ENCODE measurements at places on chromosomes 1 and 21.
A peak's percentile ranks its signal among the peaks of the same experiment; 100 is the strongest.

- no peak for DNase-seq
Measured at GRCh38 chr21:27078915-27079314, 112.0 kb upstream of the ADAMTS5 start.

DNA sequence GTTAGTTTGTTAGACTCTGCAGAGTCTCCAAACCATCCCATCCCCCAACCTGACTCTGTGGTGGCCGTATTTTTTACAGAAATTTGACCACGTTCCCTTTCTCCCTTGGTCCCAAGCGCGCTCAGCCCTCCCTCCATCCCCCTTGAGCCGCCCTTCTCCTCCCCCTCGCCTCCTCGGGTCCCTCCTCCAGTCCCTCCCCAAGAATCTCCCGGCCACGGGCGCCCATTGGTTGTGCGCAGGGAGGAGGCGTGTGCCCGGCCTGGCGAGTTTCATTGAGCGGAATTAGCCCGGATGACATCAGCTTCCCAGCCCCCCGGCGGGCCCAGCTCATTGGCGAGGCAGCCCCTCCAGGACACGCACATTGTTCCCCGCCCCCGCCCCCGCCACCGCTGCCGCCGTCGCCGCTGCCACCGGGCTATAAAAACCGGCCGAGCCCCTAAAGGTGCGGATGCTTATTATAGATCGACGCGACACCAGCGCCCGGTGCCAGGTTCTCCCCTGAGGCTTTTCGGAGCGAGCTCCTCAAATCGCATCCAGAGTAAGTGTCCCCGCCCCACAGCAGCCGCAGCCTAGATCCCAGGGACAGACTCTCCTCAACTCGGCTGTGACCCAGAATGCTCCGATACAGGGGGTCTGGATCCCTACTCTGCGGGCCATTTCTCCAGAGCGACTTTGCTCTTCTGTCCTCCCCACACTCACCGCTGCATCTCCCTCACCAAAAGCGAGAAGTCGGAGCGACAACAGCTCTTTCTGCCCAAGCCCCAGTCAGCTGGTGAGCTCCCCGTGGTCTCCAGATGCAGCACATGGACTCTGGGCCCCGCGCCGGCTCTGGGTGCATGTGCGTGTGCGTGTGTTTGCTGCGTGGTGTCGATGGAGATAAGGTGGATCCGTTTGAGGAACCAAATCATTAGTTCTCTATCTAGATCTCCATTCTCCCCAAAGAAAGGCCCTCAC lies at the start of gene OLIG2:
TSS of gene OLIG2 (plus strand) at position 447 of the 954 bp plus-strand sequence. CDS start 928 bp downstream, outside the sequence.
- DNase-seq, result no peak

GRCh38 chr1:173415905-173416450 lies 61.2 kb upstream of the PRDX6 start:
- no peak for DNase-seq

GRCh38 chr1:246987083-246987690 lies 20.7 kb downstream of the ZNF695 start:
- DNase-seq, result no peak

DNA sequence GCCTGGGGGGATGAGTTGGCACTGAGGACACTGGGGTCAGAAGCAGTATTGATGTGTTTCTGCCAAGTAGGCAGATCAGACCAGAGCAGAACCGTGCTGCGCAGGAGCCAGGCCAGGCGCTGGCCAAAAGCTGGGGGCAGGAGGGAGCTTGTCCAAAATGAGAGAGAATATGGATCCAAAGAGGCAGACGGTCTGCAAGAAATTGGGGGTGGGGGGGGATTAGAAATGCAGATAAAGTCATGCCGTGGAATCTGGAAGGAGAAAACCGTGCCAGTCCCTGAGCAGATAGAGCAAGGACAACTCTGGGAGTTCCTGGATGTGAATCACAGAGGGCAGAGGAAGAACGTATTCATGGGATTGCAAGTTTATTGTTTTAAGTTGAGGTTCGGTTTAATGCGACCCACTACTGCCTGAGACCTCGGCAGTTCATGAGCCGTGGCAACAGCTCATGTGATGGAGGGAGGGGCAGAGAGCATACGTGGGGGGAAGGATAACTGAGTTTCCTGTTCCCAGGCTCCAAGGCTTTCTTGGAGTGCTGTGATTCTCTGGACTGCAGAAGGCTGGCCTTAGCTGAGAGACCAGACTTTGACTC lies 224.0 kb downstream of the FGGY start:
- DNase-seq, result peak; percentile 49

DNA sequence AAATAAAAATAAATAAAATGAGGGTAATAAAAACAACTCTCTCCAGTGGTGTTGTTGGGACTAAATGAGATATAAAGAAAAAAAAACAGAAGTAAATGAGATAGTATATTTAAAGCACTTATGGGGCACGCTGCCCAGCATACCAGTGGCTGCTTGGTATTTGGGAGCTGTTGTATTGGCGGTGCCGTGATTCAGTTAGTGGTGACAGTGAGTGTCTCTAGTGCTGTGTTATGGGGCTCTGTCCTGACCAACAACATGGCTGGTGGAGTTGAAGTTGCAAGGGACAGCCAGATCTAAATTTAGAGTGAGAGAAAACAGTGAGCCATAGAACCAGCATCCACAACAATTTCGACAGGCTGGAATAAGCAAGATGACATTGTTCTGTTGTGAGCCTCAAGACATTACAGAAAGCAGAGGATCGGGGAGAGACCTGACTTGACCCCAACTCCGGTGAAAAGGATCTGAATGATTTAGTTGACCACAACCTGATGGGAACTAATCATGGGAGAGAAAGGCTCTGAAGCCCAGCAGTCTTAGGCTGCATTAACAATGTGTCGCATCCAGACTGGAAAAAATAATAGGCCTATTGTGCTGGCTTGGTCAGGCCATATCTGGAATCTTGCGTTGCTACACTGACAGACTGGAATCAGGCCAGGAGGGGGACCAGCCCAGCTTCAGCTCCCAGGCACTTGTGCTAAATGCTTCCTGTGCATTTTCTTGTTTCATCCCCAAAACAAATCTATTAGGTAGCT lies 2.4 kb upstream of the MFSD2A start:
- DNase-seq, result no peak

DNA sequence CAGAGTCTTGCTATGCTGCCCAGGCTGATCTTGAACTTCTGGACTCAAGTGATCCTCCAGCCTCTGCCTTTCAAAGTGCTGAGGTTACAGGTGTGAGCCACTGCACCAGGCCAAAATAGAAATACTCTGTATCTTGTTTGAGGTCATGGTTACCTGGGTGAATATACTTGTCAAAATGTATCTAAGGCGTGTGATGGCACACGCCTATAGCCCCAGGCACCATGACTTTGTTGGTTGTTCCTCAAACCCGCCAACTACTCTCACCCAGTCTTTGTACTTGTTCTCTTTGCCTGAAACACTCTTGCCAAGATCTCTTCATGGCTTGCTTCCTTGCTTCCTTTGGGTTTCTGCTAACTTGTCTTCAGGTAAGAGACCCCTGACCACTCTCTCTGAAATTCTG lies 38.0 kb upstream of the RGS5 start:
- DNase-seq, result no peak

- no peak for DNase-seq
Measured at GRCh38 chr21:35014302-35015041, 34.6 kb downstream of the RUNX1 start.

DNA sequence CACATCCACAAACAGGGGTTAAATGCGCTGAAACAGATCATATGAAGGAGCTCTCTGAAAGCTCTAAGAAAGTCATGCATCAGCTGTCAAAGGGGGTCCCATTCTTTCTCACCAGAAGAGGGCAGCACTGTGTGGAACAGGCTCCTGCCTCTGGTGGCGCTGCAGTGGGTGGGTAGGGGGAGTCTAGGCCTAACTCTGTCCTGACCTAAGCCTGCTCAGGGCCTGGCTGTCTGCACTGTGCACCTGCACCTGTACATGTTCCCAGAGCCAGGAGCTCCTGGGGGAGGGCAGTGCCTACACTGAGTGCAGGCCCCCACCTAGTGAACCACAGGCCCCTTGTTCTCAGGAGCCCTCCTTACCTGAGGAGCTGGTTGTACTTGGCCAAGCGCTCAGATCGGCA lies 16.0 kb downstream of the ENO1 start:
- no peak for DNase-seq

- DNase-seq, result no peak
Measured at GRCh38 chr1:210822932-210823331, 311.0 kb downstream of the KCNH1 start.

- DNase-seq, result no peak
Measured at GRCh38 chr1:223386013-223386412, 7.2 kb upstream of the CCDC185 start.

DNA sequence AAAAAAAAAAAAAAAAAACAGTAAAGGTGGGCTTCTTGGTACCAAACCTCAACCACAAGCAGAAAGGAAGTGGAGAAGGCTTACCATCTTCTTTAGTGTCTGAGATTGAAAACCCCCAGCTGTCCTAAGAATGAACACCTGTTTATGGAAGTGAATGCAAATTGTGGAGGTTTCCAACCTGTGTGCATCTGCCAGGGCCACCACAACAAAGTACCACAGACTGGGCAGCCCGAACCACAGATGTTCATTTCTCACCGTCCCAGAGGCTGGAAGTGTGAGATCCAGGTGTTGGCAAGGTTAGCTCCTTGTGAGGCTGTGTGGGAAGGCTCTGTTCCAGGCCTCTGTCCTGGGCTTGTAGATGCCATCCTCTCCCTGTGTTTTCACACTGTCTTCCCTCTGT lies 348.7 kb downstream of the SETD4 start:
- DNase-seq, result no peak

DNA sequence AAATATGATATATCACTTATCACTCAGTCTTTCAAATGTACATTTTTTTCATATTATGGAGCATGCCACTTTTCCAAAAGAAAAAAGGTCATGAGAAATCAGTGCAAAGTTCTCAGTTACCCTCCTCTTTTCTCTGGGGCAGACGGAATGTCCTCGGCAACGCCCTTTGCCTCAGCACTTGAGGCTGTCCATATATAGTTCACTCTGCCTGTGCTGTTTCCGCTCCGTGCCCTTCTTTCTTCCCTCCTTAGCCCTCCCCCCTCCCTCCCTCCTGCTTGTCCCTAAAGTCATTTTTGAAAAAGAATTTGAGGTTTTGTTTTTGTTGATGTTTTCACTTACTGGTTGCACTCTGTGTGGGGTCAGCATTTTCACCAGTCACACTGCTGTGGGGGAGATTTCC lies 5.4 kb downstream of the BARHL2 start:
- no peak for DNase-seq

- peak; percentile 83 for DNase-seq
Measured at GRCh38 chr1:21963477-21964217, 13.2 kb upstream of the CELA3B start.

DNA sequence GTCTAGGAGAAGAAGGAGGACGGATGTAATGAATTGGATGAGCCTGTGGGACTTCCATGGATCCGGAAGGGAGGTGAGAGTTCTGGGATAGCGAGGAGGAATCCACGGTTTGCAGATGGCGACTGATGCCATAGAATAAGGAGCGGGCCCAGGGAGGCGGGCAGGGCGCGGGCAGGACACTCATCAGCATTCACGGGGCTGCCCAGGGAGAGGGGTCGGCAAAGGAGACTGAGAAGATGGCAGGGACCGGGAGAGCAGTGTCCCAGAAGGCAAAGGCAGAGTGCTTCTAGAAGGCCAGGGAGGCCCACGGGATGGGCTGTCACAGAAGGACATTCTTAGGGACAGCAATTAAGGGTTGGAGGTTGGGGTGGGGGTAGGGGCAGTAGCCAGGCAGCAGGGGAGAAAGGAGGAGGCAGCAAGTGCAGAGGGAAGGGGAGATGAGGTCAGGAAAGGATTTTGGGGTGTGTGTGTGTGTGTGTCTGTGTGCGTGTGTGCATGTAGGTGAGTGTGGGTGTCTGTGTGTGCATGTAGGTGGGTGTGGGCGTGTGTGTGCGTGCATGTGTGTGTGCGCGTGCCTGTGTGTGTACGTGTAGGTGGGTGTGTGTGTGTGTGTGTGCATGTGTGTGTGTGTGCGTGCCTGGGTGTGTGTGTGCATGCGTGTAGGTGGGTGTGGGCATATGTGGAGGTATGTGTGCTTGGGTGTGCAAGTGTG lies 1.1 kb upstream of the COL8A2 start:
- DNase-seq, result no peak

DNA sequence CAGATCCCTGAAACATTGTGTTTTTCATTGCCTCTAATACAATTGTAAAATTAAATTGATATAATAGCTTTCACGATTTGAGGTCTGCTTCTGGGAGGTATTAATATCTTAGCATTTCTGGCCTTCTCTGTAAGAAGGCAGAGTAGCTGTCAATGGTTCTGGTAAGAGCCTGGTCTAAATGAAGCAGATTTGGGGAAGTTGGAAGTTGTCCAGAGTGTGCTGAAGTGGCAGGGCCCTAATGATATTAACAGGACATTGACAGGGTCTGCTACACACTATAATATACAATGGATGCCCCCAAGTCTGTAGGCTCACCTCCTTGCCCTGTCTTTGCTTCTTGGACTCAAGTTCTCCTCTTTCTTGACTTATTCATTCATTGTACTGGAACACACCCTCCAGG lies 99.5 kb downstream of the C4BPA start:
- no peak for DNase-seq

DNA sequence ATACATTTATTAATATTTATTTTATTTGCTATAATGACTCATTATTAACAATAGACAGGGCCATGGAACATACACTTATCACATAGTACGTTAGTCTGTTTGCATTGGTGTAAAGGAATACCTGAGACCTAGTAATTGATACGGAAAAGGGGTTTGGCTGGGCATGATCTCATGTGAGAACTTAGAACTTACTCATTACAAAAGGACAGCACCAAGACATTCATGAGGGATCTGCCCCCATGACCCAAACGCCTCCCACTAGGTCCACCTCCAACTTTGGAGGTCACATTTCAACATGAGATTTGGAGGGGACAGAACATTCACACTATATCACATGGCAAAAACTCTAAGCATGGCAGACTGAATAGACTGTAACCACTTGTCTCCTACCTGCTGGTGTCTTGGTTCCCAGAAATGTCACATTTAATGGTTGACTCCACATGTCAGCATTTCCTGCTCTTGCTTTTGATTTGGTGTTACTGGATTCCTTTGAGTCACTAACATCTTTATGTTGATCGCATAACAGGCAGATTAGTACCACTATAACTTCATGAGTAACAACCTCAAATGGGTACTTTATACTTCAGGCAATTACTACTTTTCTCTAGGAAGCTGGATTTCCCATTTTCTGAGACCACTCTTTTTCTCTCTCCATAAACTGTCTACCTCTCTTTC lies 3.5 kb upstream of the C1orf116 start:
- no peak for DNase-seq

GRCh38 chr1:109040989-109041620 lies 797 bp downstream of the WDR47 start:
- peak; percentile 13 for DNase-seq

DNA sequence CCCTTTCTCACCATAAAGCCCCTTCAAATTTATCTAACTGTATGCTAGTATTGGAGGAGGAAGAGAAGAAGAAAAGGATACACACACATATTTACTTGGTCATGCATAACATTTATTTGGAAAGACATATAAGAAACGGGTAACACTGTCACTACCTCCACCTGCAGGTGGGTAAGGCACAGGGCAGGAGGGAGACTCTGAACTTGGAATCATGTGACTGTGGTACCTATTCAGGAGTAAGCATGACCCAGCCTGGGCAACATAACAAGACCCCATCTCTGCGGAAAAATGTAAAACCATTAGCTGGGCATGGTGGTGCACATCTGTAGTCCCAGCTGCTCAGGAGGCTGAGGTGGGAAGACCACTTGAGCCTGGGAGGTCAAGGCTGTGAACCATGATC lies 1.4 kb upstream of the PADI6 start:
- no peak for DNase-seq

- no peak for DNase-seq
Measured at GRCh38 chr1:17409391-17409811, 30.1 kb downstream of the RCC2 start.

GRCh38 chr1:55437692-55438091 lies 222.5 kb upstream of the USP24 start:
- no peak for DNase-seq
